A549 (cell line): ENCODE measurements at places on chromosomes 13 and 19. TPM values are rescaled to one million over a fixed set of nuclear protein-coding genes. Genes with fewer than 3 reads are reported as not detected.
A peak's percentile ranks its signal among the peaks of the same experiment; 100 is the strongest.

- DNase-seq, result no peak
Measured at GRCh38 chr13:31264151-31264550, 64.4 kb downstream of the B3GLCT start.

DNA sequence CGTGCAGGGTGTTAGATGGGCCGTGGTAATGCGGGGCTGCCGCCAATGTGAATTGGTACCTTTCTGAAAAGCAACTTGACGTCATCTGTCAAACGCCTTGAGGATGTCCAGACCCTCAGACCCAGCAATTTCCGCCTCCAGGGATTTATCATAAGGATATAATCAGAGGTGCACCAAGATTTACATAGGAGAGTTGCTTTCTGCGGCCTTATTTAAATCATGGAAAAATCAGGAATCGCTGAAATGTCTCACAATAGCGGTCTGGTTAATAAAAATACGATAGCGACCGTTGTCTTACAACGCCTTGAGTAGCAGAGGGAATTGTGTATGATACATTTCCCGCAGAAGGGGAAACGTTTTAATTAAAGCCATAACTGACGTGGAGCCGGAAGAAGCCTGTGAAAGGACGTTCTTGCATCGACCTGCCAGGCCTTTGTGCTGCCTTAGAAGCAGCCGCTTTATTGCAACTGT is 32.3 kb upstream of the NDUFS7 start:
- no peak for DNase-seq

Gene RDH8
- polyA plus RNA-seq, result 0.05 TPM in 1 of 3 replicates, not detected in the others

Gene IZUMO4
- polyA plus RNA-seq, result 1.0 to 1.8 TPM (median 1.0 TPM) in 3 replicates

- no peak for DNase-seq
Measured at GRCh38 chr19:33926306-33926705, 129.6 kb downstream of the KCTD15 start.

DNA sequence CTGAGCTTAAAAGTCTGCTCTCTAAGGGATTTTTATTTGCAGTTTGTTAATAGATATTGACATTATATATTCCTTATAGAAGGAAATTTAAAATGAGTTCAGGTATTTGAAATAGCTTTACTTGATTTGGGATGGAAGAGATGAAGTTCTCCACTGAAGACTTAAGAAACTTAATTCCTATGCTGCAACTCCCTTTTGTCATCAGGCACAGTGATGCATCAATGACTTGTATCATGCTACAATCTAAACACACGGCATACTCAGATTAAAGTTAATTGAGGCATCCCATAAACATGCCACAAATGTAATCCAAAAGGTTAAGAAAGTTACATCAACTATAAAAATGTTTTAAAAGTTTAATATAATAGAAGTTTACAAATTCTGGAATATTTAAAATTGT is 109.0 kb downstream of the STARD13 start:
- no peak for DNase-seq

Gene GRK1
- not detected in 3 replicates for polyA plus RNA-seq

DNA sequence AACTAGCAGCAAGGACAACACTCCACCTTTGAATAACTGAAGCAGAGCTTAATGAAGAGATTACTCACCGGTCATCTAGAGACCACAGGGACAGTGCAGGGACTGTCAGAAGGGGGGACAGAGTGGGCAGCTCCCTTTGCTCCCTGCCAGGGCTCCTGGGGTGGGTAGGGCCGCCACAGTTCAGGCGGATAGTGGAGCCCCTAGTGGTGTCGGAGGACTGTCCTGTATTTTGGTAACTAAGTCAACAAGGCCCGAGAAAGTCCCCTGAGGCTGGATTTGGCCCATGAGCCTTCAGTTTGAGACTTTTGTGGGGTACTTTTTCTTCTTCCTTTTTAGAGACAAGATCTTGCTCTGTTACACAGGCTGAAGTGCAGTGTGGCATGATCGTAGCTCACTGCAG is 44.6 kb downstream of the GJA3 start:
- DNase-seq, result no peak

GRCh38 chr19:10533646-10534386 is 9.9 kb upstream of the ATG4D start:
- no peak for DNase-seq

Gene PRR19
- polyA plus RNA-seq, result 3.4 to 4.5 TPM (median 4.2 TPM) in 3 replicates

DNA sequence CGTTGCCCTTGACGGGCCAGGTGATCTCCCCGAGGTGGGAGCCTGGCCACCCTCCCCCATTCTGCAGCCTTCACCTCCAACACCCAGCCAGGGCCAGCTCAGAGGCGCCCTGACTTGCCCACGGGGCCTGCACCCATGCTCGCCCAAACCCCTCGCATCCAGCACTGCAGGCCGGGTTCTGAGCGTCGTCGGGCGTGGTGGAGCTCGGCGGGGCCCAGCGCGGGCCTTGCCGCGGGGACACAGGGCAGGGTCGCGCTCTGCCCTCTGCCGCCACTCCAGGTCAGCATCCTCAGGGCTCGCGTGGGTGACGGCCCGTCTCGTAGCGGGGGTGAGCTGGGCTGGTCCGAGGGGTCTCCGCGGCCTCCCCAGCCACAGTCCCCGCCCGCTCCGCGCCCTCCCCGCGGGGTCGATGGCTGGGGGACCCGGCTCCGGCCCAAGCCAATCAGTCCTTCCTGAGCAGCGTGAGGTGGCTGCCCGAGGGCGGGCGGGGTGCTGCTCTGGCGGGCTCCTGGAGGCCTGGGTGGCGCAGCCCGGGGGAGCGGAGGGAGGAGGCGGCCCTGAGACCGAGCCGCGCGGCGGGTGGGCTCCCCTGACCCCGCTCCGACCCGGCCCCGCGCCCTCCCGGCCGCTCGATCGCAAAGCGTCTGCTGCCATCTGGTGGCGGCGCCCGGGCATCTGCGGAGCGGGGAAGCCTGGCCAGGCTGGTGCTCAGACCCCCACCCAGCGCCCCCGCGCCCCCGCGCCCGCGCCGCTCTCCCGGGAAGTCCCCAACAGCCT is 61.4 kb downstream of the CCNE1 start:
- peak; percentile 85 for DNase-seq

Gene ZNF865
- 7.1 to 7.9 TPM (median 7.8 TPM) in 3 replicates for polyA plus RNA-seq

GRCh38 chr19:15864824-15865223 is 33.0 kb downstream of the CYP4F2 start:
- DNase-seq, result no peak
